NCI-H2227 treated with DMSO at 0.1 percent for 48 hours (cell line): ENCODE measurements at places on chromosomes 5 and 9.

DNA sequence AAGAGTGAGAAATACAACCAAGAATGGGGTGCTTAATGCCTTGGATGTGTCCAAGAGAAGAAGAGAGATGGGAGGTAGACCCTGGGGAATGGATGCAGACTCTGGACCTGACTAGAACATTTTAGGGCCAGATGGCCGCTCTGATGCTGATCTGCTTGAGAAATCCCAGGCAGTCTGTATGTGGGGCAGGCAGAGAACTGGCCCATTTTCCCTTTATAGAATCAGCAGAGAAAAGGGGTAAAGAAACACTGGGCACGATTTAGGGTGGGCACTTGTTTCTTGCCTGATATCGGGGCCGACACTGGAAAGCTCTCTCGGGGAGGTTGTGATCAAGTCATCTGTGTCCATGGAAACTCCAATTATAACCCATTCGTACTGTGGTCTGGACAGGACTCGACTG is 118.5 kb upstream of the FSTL4 start:
- no peak for DNase-seq

- DNase-seq = no peak
Observed at GRCh38 chr5:11497651-11498050, 406.6 kb downstream of the CTNND2 start.

GRCh38 chr5:151222790-151223446 is 974 bp downstream of the CCDC69 start:
- no peak for DNase-seq

GRCh38 chr5:168417731-168418429 is 68.4 kb upstream of the RARS1 start:
- no peak for DNase-seq

DNA sequence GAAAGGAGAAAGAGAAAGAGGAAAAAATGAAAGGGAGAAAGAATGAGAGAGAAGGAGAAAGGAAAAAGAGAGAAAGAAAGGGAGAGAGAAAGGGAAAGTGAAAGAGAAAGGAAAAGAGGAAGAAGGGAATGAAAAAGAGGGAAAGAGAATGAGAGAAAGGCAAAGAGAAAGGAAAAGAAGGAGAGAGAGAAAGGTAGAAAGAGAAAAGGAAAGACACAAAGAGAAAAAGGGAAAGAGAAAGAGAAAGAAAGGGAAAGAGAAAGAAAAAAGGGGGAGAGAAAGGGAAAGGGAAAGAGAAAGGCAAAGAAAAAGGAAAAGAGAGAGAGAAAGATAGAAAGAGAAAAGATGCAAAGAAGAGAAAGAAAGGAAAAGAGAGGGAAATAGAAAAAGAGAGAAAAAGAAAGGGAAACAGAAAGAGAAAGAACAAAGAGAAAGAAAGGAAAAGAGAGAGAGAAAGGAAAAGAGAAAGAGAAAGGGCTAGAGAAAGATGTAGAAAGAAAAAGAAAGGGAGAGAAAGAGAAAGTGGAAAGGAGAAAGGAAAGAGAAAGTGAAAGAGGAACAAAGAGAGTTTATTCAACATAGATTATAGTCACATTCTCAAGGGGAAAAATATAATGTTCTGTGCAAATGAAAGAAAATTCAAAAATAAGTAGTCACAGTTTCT is 165.2 kb downstream of the TMEM38B start:
- DNase-seq = no peak

DNA sequence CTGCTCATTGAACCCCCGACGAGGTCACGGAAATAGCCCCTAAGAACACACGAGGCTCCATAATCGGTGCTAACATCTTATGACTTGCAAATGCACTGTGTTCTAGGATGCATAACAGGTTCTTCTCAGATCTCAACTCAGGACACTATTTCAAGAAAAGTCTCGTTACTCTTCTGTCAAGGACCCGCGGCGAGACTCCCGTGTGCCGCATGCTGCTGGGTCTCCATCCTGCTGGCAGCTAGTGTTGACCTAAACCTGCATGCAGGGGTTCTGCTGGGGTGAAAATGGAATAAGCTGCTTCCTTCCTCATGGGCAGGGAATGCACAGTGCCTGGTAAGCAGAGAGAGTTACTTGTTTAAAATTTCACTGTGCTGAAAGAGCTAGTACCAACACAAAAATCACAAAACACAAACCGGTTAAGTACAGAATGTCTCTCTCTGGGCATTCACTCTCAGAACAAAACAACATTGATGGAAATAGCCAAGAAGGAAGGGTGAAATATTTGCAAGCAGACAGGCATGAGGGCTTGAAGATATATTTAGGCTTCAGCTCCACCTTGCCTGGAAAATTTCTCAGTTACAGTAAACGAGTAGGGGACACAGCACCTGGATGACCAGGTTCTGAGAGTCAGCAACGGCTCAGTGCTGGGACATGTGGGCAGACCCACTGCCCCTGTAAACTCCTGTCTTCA is 416.5 kb downstream of the GADD45G start:
- no peak for DNase-seq

GRCh38 chr9:95666096-95666784 is 149.5 kb upstream of the PTCH1 start:
- DNase-seq = no peak

DNA sequence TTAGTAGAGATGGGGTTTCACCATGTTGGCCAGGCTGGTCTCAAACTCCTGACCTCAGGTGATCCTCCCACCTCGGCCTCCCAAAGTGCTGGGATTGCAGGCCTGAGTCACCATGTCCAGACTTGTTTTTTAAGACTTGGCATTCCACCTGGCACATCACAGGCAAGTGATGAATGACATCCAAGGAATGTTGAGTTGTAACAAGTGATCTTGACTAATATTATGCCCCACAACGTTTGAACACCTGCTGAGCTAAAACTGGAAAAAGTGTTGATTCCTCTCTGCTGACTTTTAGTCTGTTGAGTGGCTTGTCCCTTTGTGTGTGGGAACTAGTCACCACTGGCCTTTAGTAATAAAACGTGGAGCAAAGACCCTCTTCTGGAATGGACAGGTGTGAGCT is 54.6 kb downstream of the SUB1 start:
- no peak for DNase-seq

DNA sequence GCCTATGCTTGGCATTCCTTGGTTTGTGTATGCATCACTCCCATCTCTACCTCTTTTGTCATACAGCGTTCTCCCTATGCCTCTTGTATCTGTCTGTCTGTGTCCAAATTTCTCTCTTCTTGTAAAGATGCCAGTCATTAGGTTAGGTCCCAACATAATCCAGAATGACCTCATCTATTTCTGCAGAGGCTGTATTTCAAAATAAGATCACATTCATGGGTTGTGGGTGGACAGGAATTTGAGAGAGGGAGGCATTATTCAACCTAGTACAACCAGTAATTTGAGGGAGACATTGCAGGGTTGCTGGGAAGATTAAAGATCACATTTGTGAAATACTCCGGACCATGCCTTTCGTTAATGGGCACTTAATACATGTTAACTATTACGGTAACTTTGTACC is 155.0 kb downstream of the MAN2A1 start:
- DNase-seq = no peak

DNA sequence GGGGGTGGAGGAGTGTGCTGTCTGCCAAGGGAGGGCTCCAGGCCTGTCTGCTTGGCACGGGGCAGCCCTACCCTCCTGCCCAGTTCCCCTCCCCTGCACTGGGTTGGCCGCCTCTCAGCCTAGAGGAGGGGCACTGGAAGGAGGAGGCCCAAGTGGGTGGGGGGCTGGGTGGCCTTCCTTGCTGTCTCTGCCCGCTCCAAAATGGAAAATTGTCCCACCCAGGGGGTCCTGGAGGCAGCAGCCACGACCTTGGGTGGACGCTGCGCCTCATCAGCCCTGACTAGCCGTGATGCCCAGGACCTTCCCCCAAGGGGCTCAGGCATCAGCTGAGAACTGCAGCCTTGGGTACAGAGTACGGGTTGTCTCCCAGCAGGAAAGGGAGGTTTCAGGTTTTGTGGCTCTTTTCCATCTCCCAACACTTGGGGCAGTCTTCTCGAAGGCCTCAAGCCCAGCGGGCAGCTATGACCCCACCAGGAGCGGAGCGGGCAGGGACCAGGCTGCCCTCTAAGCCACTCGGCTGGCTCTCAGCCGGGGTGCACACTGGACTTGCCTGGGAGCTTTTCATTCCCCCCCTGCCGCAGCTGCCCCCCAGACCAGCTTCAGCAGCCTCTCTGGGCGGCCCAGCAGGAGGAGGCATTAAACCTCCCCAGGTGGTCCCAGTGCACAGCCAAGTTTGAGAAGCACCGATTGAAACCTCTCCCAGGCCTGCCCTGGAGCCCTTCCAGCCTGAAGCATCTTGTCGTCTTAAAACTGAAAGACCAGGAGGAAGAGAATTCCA is 20.6 kb downstream of the NTNG2 start:
- DNase-seq = no peak

GRCh38 chr5:36691696-36692371 is 85.4 kb downstream of the SLC1A3 start:
- no peak for DNase-seq

DNA sequence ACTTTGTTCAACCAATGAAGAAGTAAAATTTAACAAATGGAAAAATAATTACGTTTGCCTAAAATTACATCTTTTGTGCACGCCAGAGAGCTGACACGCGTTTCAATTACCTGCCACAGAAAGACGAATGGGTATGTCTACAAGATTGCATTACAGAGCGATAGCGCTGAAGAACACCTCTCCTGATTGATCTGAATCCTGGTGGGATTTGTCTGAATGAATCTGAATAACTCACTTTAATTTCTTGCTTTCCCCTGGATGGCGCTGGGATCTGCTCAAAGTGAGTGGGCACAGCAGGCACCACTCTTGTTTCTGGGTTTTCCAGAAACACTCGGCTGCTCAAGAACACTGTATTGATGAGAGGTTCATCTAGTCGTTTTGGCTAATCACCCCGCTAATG is 148.8 kb upstream of the TBC1D2 start:
- no peak for DNase-seq

GRCh38 chr9:106931466-106931865 is 68.5 kb downstream of the ZNF462 start:
- no peak for DNase-seq

DNA sequence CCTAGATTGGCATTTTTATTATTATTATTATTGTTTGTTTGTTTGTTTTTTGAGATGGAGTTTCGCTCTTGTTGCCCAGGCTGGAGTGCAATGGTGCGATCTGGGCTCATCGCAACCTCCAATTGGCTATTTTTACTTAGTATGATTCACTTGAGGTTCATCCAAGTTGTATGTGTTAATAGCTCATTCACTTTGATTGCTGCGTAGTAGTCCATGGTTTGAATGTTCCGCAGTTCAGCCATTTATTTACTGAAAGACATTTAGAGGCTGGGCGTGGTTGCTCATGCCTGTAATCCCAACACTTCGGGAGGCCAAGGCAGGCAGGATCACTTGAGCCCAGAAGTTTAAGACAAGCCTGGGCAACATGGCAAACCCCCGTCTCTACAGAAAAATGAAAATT is 22.6 kb upstream of the MELK start:
- DNase-seq = no peak

DNA sequence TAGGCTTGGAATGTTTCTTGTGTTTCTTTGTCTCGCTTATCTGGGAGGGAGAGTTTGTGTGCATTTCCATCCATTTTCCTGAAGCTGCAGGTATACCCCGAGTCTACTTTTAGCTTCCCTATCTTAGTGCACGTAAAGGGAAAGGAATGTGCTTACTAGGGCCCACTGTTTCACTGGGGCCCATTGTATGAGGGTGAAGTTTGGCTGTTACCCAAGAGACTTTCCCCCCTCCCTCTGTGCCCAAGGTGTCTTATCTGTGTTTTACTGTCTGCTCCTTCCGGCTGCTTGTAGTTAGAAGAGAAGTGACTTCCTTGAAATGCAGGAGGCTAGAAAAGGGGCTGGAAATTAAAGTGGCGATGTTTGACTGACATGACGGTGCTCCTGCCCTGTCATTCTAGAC is 12.1 kb upstream of the BTNL3 start:
- DNase-seq = no peak

GRCh38 chr5:176733406-176734262 is 76.7 kb upstream of the UNC5A start:
- no peak for DNase-seq

DNA sequence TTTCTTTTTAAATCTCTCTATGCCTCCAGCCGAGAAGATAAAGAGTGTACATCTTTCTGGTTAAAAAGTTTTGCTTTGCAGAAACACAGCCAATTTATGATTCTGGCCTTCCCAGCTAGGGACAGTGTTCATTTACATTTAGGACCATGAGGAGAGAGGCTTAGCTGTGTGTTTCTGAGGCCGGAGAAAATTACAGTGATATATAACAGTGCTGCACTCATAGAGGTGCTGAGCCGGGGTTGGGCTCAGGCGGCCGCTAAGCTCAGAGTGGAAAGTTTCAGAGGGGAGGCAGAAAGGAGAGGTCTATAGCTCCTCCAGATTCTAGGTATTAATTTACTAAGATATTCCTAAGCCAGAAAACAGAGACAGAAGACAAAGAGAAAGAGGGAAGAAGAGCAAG is 37.0 kb upstream of the LCP2 start:
- no peak for DNase-seq
